ENCODE measurements at places on chromosomes 6 and 20.

GRCh38 chr6:144131248-144131709 lies 19.0 kb upstream of the STX11 start:
- peak; percentile 85 for DNase-seq

GRCh38 chr6:158220786-158221442 lies 52.8 kb downstream of the GTF2H5 start:
- DNase-seq, result peak; percentile 77

DNA sequence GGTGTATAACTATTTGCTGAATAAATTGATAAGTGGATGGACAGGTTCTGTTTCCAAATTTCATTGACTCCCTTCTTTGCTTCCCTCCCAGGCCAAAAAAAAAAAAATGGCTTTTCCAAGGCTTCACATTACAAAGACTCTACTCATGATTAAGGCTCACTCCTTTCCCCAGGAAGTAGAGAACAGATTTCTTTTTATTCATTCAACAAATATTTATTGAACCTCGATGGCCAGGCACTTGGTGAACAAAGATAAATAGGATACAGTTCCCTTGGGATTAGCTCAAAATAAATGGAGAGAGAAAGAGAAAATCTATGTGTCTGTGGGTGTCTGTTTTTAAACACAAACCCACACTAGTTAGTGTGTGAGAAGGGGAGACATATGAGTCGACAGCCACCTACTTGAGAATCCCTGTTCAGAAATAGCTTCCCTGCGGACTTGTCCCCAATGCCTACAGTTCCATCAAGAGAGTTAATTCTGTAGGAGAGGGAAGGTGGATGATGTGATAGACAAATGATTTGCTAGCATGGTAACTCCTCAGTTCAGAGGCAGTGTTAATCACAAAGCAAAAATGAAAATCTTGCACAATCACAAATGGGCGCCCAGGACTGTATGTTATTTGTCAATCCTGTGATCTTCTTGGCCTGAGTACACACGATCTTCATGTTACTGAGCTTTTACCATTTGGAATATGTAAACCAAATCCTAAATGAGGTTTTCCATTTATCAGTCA lies 20.3 kb downstream of the TRAF3IP2 start:
- no peak for DNase-seq

- DNase-seq, result no peak
Measured at GRCh38 chr20:47143657-47144056, 212.8 kb downstream of the ZMYND8 start.

DNA sequence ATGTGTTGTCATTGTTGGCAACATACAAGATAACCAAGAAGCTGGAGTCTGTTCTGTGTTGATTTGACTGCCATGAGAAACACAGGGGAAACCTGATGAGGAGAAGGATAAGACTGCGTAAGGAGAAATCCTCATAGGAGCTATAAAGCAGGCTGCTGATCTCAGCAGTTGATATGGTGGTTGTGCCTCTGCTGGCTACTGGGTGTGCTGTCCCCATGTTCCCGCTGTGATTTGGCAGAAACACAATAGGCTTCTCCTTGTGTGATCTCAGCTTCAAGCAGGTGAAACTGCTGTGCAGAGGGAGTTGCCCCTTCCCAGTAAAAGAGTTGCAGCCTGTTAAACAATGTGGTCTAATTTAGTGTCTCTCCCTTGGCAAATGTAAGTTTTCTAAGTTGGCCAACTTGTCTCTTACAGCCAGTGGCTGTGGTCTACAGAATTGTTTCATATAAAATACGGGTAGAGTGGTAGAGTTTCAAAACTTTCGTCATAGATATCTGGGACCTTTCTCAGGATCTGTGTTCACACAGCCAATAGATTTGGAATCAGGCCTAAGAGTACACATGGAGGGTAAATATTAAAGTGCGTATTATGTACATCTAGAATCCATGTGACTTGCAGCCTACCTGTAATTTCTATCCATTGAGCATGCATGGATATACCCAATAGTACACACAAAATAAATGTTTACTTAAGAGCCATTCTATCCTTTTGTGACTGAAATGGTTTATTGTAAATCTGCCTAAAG lies 78.4 kb downstream of the RNF144B start:
- no peak for DNase-seq

GRCh38 chr6:56040889-56041301 lies 165.5 kb upstream of the BMP5 start:
- peak; percentile 9 for DNase-seq

DNA sequence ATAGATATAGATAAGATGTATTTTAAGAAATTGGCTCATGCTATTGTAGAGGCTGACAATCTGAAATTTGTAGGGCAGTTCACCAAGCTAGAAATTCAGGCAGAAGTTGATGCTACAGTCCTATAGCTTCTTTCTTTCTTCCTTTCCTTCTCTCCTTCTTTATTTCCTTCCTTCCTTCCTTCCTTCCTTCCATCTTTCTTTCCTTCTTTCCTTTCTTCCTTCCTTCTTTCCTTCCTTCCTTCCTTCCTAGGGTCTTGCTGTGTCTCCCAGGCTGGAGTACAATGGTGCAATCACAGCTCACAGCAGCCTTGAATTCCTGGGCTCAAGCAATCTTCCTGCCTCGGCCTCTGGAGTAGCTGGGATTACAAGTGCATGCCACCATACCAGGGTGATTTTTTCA lies 55.3 kb downstream of the TFAP2A start:
- DNase-seq, result no peak

DNA sequence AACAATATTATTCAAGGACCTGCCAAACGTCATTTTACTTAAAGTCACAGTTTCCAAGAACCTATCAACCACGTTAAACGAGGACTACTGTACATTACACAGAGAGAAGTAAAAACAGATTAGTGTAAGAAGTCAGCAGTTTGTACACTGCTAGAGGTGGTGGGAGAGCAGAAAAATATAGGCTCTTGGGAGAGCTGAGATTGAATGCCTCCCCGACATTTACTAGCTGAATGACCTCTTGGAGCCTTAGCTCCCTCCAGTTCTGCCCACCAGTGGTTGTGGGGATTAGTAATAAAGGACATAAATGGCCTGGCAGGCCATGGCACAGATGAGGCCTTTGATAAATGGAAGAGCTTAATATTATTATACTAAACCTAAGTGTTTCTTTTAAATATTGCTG lies 161.4 kb downstream of the UBE3D start:
- DNase-seq, result no peak

- no peak for DNase-seq
Measured at GRCh38 chr6:155147958-155148663, 115.7 kb upstream of the CLDN20 start.

- no peak for DNase-seq
Measured at GRCh38 chr6:31586599-31587281, 663 bp downstream of the LST1 start.

DNA sequence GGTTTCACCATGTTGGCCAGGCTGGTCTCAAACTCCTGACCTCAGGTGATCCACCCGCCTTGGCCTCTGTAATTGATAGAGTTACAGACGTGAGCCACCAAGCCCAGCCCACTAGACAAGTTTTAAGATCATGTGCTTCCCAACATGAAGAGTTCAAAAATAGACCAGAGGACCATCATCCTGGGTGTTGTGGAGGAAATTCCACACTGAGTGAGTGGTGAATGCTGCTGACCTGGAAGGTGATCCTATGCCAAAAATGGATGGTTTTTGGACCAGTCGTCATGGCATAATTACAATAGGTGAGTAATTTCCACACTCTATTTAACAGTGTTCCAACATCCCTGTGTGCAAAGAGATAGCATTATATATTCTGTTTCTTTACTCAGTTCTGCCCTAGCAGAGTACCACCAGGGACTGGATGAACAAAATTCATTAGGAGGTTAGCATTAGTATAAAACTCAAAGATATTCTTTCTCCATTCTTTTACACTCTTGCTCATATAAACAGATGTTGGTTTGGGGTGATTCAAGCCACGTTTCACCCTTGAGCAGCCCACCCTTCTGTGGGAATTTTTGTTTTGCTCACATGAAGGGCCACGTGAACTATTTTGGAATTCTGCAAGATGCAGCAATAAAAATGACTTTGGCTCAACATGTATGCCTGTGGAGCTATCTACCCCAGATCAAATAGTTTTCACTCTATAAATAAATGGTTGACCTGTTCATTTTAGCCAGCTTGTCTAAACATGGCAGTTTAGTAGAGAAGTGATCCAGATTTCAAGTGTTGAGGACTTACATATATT lies 206.2 kb upstream of the TCF21 start:
- no peak for DNase-seq

GRCh38 chr20:53974785-53975555 lies 95.4 kb downstream of the BCAS1 start:
- DNase-seq, result no peak

GRCh38 chr6:136467186-136467585 lies 83.0 kb downstream of the MAP7 start:
- no peak for DNase-seq

GRCh38 chr6:45191414-45191813 lies 136.7 kb upstream of the RUNX2 start:
- DNase-seq, result no peak

DNA sequence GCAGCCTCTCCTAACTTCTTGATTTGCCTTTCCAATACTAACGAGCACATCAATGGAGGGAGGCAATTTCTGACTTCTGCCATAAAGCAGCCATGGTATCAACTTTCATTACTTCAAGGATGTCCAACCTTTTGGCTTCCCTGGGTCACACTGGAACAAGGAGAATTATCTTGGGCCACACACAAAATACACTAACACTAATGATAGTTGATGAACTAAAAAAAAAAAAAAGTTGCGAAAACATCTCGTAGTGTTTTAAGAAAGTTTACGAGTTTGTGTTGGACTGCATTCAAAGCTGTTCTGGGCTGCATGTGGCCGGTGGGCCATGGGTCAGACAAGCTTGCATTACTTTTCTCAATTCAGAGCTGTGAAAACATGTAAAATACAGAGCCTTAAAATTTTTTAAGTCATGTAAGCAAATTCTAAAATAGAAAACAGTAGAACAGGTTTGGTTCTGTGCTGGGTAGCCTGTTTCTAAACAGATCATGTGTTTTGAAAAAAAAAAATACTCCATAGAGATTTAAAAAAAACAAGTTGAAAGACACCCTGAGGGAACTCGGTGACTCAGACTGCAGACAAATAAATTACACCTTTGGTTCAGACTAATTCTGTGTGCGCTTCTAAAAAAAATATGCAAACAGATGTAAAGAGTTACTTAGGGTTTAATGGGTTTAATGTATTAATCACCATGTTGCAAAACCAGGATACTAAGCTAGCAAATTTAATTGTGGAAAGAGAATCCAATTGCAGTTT lies 43.6 kb upstream of the SLC22A23 start:
- peak; percentile 74 for DNase-seq

DNA sequence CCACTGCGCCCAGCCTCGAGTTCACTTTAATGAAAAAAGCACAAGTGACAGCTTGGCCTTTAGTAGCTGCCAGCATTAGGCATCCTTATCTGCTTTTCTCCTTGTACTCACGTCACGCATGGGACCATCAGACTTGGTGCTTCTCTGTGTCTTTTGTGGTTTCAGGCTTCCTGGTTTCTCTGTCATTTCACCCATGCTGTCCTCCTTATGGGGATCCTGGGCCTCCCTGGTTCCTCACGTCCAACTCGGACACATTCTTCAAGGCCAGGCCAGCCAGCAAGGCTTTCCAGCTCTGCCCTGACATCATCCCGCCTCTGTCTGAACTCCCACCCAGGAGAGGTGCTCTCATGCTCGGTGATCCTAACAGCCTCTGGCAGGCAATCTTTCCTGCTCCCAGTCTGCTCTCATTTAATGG lies 83.2 kb downstream of the TIAM2 start:
- no peak for DNase-seq

GRCh38 chr6:139436200-139436956 lies 61.9 kb upstream of the CITED2 start:
- peak; percentile 58 for DNase-seq

DNA sequence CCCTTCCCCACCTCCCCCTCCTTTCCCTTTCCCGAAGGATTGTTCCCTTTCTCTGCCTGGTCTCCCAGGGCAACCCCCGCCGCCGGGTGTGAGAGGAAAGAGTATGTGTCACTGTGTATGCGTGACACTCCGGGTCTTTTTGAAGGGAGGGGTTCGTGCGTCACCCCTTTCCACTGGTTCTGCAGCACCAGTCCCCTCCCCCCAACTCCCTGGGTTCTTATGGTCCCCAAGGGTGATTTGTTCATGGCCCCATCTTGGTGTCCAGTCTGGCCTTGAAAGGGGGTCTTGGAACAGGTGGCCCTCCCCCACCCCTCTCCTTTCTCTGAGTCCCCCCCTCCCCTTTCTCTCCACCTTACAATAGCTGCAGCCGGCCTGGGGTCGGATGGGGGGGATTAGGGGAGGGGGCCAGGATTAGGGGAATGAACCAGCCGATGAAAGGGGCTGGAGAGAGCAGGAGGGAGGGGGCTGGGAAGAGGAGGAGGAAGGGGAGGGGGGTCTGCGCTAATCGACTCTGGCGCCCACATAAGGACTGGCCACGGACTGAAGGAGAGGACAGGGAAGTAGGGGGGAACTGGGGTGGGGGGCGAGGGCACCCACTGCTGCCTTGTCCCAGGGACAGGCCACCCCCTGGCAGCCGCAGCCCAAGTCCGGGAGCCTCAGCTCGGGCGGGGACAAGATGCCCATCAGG lies 1.3 kb upstream of the RING1 start:
- DNase-seq, result peak; percentile 77

- no peak for DNase-seq
Measured at GRCh38 chr6:149223120-149223903, 94.2 kb upstream of the TAB2 start.

GRCh38 chr6:4008324-4009047 lies 70.5 kb downstream of the FAM217A start:
- DNase-seq, result peak; percentile 77
